ENCODE measurements at places on chromosomes 3 and 15. TPM values are rescaled to one million over a fixed set of nuclear protein-coding genes. Genes with fewer than 3 reads are reported as not detected.

ZCWPW2 gene
- 0.91 TPM for total RNA-seq

IL5RA gene
- total RNA-seq, result not detected

CMTM7 gene
- total RNA-seq, result 7.6 TPM

PCBP4 gene
- 19.5 TPM for total RNA-seq

SPTBN5 gene
- total RNA-seq, result 0.22 TPM

RABL3 gene
- 15.3 TPM for total RNA-seq

IQCF5 gene
- not detected for total RNA-seq

CCR8 gene
- total RNA-seq, result not detected

SLC9C1 gene
- total RNA-seq, result under 0.01 TPM

CA12 gene
- 140 TPM for total RNA-seq

Measured in articular chondrocyte of knee joint (primary cell).